ENCODE measurements at places on chromosomes 5 and 9. TPM values are rescaled to one million over a fixed set of nuclear protein-coding genes. Genes with fewer than 3 reads are reported as not detected.

DNA sequence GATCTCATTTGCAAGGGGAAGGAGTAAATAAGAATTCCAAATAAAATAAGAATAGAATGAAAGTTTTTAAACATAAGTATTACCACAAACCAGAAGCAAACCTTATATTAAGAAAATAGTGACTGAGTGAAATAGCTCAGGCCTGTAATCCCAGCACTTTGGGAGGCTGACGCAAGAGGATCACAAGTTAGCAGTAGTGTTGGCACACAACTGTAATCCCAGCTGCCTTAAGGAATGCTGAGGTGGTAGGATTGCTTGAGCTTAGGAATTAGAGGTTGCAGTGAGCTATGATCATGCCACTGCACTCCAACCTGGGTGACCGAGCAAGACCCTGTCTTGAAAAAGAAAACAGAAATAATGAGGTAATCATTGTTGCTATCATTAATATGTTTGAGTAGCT lies 47.0 kb downstream of the APC start:
- DNase-seq, result no peak

DNA sequence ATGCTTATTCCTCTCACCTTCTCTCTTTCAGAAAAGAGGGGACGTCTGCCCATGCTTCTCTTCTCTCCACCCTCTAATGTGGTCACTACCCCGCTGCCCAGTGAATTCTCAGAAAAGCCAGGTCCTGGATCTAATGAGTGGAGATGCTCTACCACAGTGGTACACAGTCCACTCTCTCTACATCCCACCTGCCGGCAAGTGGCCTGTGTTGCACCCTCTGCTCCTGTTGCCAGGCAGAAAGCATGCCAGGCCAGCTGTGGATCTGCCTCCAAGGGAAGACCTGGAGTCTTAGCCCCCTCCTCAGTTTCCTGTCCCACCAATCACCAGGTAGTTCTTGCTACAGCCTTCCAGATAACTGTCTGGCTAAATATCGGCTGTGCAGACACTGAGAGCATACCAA lies 71.2 kb upstream of the SPDL1 start:
- no peak for DNase-seq

DNA sequence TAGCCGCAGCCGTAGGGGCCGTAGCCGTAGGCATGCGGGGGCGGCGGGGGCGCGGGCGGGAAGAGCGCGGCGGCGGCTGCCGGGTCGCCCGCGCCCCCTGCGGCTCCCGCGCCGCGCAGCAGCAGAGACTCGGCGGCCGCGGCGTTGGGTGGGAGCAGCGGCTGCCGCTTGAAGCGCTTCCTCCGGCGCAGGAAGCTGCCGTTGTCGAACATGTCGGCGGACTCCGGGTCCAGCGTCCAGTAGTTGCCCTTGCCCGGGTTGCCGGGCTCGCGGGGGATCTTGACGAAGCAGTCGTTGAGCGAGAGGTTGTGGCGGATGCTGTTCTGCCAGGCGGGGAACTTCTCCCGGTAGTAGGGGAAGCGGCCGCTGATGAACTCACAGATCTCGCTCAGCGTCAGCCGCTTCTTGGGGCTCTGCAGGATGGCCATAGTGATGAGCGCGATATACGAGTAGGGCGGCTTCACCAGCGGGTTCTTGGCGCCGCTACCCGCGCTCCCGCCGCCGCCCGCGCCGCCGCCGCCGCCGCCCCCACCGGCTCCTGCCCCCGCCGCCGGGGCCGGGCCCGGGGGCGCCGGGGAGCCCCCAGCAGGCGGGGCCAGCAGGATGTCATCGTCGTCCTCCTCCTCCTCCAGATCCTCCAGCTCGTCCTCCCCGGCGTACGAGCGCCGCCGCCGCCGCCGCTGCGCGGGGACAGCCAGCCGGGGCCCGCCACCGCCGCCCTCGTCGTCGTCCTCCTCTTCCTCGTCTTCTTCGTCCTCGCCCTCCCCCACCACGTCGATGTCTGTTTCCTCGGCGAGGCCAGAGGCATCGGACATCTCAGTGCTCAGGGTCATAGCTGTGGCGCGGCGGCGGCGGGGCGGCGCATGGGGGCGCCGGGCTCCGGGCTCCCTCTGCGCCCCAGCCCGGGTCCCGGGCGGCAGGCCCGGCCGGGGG lies 781 bp downstream of the FOXD1 start:
- peak; percentile 49 for DNase-seq

DNA sequence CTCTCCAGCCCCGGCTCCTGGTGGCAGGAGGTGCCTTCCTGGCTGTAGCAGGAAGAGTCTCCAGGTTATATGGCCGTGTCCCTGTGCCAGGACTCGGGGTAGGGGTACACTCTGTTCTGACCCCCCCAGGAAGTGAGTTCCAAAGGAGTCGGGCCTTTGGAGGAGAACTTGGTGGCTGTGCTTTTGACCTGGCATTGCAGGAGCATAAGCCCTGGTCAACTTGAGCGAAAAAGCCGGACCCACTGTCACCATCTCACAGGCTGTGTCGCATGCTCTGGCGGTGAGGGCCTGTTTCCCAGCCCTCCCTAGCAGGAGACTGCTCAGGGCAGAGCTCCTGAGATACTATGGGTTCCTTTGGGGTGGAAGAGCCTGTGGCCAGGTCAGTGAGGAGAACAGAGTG lies 36.0 kb downstream of the GADD45G start:
- no peak for DNase-seq

MZB1 gene
- 0.22 TPM for total RNA-seq

Data from lung microvascular endothelial cell (primary cell).